ENCODE measurements at places on chromosomes 2 and 18.

- no peak for DNase-seq
These were observed 42.9 kb downstream of the CDCA7 start for GRCh38 chr2:173397539-173397938.

DNA sequence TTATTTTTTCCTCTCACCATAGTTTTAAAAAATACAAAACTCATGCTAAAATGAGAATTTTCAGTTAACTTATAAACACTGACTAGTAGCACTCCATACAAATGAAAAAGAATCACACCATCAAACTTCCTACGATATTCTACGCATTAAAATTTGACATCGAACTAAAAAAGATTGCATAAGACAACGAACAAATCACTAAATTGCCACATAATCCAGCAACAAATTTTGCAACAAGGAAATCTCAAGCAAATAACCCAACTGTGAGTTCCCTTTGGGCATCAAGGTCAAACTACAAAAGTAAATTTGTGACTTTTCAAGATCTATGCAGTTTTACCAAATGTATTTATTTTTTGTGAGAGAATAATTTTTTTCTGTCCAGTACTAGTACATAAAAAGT, 1.5 kb downstream of the MAP3K2 start:
- DNase-seq: no peak

- no peak for DNase-seq
These were observed 55.5 kb downstream of the MAP4K4 start for GRCh38 chr2:101752716-101753616.

DNA sequence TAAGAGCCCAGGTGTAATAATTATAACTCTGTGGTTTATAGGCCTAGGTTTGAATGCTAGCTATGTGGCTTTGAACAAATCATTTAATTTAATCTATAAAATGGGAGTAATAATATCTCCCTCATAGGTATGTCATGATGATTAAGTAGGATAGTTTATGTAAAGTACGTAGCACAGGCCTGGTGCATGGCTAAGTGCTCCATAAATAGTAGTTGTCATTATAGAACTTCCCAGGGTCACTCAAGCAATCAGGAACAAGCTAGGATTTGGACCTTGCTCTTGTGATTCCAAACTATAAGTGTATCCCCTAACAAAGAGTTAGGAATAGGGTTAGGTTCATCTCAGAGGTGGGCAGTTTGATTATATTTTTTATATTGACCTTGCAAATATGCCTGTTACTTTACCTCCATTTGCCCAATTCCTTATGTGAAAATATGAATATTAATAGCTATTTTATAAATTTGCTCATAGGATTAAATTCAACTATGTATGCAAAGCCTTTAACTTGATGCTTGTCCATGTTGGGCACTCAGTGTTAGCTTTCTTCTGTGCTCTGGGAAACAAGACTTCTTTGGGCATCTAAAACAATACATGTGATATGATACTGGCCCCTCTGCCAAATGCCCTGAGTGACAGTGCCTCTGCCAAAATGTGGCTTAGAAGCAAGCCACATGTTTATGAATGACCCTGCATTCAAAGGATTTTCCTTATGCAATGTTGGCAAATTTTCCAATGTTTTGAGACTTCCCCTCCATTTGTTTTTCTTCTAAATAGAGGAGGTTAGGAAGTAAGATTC, 353.6 kb downstream of the KIAA1328 start:
- no peak for DNase-seq

GRCh38 chr18:36688020-36688965, 140.5 kb downstream of the TPGS2 start:
- peak; percentile 68 for DNase-seq

- no peak for DNase-seq
These were observed 40.1 kb downstream of the ZFP36L2 start for GRCh38 chr2:43186321-43186678.

Data from left lung (tissue), 14 donors.